CD4-positive, alpha-beta T cell treated with Interleukin-4 for 4 hours (primary cell): ENCODE measurements at places on chromosomes 13 and 19.
A peak's percentile ranks its signal among the peaks of the same experiment; 100 is the strongest.

- DNase-seq: no peak
These were observed 128.3 kb downstream of the ATP11A start for GRCh38 chr13:112818040-112818697.

GRCh38 chr19:24178207-24178606 is 91.2 kb downstream of the ZNF254 start:
- no peak for DNase-seq

- DNase-seq: peak; percentile 91
These were observed at the start of gene TRMT1 for GRCh38 chr19:13116282-13117175. Gene TRMT1 (minus strand): TSS chr19:13116740. CDS start chr19:13116399, 341 bp downstream.

GRCh38 chr13:76886292-76887075 is at the start of gene KCTD12:
Gene KCTD12 (minus strand): TSS chr13:76886405. CDS start chr13:76886148, 257 bp downstream.
- DNase-seq: peak; percentile 81

GRCh38 chr19:10424011-10424637 is 3.8 kb downstream of the PDE4A start:
- peak; percentile 42 for DNase-seq

- no peak for DNase-seq
These were observed 2.1 kb downstream of the NECTIN2 start for GRCh38 chr19:44848036-44848811.

GRCh38 chr19:45200568-45200967 is 22.0 kb downstream of the BLOC1S3 start:
- DNase-seq: no peak

GRCh38 chr13:40152145-40152544 is 496.7 kb downstream of the COG6 start:
- DNase-seq: no peak

DNA sequence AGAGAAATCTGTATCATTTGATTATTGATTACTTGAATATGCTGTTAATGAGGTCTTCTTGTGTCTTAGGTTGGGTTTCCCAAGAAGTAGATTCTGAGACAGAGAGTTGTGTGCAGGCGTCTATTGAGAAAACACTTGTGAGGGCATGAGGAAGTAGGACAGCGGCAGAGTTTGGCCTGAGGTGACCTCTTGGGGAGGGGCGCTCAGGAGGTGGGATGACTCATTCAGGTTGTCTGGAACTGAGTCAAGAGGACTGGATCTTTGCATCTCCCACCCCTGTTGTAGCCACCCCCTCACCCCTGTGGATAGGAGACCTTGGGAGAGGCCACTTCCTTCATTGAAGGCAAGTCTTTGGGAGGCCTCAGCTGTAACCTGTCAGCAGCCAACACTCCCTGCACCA is 35.2 kb upstream of the WDFY2 start:
- no peak for DNase-seq

DNA sequence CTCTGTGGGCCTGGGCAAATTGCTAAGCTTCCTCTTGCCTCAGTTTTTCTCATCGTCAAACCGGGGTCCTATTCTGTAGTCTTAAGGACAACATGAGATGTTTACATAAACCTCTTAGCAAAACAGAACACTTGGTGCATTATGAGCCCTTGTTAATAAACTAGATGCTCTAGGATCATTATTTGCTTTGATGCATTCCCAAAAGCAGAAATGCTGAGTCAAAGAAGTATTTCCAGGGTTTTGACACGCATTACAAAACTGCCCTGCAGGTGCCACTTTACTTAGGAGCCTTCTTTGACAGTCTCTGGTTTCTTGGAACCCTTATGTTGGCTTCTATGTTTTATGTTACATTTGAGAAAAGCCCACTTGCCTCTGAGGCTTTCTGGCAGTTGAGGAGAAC is 12.1 kb downstream of the AKAP11 start:
- no peak for DNase-seq

DNA sequence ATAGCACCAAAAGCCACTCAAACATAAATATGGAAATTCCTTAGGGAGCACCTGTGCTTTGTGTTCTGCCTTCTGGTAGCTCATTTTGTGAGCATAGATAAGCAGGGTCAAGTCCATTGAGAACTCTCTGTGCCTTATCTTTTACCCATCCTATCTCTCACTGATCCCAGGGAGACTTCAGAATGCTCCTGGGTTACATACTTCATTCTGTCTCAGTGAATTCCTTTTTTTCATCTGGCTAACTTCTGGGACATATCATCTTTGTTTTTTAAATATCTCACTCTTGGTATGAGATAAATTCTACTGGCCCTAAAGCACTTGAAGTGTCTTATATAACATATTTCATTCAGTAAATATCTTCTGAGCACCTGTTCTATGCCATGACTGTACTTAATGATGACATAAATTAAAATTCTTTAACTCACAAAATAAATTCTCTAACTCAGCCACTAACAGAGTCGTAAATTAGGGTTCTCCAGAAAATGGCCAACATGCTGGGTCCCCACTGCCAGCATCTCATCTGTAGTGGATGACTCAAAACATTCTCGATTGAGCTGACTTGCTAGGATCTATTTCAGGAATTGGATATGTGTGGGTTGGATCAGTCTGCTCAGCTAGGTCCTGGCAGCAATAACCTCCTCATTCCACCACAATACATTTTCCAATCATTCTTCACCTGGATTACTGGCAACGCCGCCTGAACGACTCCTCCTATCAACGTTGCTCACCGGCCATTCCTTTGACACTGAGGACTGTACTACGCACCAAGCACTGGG is 170.2 kb downstream of the FOXO1 start:
- no peak for DNase-seq

- DNase-seq: no peak
These were observed 329.7 kb downstream of the NDFIP2 start for GRCh38 chr13:79810669-79811068.

DNA sequence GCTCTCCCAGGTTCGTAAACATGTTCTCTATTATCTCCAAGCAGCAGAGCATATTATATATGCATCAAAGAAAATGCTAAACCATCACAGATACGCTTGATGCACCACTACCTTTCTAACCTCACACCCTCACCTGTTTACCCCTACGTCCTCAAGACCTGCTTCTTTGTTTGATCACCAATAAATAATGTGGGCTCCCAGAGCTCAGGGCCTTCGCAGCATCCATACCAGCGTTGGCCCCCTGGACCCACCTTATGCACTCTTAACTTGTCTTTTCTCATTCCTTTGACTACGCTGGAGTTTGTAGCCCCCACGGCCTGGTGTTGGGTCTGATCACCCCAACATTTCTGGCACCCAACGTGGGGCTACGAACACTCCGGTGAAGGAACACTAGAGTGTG is 10.0 kb upstream of the ZNF443 start:
- DNase-seq: no peak

DNA sequence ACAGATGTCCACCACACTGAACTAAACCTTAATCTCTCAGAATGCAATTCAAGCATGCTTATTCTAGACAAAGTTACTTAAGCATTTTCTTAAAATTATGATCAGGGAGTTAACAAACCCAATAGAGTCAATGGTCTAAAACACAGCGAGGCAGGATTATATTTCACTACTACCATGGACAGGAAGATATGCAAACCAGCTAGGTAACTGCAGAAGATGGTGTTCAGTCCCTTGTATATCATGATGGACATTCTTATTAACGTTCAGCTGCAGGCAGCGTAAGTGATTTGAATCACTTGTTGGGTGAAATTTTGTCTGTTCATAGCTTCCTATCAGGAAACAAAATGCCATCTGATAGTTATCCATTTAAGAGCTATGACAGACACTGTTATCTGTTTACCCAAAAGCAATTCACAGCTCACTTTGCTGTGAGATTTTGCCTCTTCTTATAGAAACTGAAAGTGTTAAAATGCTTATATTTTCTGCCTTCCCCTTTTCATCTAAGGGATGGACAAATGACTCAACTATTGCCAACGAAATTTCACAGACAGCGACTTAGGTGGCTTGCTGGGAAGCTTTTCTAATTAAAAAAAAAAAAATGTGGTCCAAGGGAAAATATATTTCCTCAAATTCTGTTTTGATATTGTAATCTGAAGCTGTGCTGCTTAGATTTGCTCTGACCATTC is 591.9 kb downstream of the DACH1 start:
- no peak for DNase-seq

DNA sequence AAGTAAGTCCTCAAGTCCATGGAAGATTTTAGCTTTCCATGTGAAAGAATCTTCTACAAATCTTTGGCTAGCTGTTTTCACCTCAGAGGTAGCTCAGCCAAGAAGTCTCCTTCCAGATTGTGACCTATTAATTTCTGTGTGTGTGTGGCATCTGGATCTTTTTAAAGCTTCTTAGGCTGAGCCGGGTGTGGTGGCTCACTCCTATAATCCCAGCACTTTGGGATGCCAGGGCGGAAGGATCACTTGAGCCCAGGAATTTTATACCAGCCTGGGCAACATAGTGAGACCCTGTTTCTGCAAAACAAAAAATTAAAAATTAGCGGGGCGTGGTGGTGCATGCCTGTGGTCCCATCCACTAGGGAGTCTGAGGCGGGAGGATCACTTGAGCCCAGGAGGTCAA is 13.4 kb upstream of the SLC44A2 start:
- no peak for DNase-seq

DNA sequence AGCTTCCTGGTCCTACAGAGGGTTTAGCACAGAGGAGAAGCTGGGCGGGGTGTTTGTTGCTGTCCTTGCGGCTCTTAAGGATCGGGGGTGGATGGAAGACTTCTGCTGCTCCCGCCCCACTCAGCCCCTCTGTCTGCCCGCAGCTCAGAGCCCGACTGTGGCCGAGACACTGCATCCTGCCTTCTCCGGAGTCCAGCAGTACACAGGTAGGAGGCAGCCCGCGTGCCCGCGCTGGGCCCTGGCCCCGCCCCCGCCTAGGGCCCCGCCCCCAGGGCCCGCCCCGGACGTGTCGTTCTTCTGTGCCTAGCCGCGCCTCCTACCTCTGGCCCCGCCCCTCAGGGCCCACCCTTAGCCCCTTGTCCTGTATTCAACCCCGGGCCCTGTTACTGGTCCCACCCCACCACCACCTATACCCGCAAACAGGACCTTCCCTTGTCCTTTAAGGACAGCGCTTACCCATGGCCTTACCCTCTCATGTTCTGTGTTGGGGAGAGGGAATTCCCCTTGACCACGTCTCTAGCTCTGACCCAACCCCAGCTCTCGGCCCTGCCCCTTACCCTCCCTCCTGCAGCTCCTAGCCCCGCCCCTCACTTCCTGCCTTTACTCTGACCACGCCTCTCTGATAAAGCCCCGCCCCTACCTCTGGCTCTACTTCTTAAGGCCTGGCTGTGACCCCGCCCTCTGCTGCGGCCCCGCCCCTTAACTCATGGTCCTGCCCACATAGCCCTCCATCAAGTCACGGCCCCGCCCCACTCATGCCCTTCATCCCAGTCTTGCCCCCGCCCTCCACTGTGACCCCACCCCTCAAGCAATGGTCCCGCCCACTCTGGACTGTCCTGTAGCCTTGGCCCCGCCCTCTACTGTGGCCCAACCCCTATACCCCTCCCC is 60.5 kb downstream of the CELF5 start:
- DNase-seq: peak; percentile 26

DNA sequence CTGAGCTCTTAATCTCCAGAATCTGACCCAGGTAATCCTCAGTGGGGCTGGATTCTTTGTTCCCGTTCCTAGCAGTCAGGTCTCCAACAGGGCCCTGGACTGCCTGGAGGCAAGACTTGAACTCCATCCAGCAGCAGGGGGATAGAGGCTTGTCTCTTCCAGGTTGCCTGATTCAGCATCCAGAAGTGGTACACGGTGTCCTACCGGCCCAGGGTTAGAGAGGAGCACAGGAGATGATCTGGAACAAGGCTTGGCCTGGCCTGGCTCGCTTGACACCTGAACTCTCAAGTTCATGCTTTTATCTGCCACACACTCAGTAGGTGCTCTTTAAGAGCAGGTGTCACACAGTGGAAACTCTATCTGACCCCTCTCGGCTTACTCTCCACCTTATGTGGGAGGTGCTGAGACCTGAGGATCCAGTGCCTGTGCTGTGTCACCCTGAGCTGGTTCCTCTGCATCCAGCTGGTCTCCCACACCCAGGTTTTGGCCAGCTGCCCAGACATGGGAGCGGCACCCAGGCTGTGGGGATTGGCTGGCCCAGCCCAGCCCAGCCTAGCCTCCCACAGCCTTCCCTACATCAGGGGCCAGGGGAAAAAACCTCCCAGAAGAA is at the start of gene CYP4F3:
CYP4F3 (plus strand) TSS at position 604 of the 610 bp plus-strand sequence. CDS start 519 bp downstream, outside the sequence.
- no peak for DNase-seq

DNA sequence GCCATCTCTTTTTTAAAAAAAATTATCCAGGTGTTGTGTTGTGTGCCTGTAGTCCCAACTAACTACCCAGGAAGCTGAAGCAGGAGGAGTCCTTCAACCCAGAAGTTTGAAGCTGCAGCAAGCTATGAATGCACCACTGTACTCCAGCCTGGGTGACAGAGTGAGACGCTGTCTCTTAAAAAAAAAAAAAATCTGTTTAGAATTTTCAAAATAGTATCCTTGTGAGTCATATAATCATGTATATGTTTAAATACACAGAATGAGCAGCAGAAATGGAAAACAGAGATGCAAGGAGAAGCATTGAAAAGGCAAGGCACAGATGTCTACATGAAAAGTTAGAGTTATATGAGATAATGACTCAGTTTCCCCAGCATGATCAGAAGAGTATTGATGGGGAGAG is 31.2 kb downstream of the SYDE1 start:
- no peak for DNase-seq

GRCh38 chr19:8304841-8305621 is 3.1 kb downstream of the CD320 start:
- no peak for DNase-seq

DNA sequence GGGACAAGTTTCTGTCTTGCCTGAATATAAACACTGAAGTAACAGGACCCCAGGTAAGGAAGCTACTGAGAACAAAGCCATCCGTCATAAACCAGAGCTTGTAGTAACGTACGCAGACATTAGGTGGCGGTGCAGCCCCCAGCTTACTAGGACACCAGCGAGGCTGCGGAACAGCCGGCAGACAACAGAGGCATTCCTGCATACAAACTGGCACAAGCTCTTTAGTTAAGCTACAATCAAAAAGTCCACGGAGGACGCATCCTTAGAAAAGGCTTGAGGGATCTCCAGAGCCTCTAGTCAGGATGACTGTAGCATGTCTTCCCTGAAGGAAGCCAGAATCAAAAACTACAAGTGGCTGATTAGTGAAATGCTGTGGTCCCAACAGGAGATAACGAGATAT is 26.2 kb downstream of the ZNF160 start:
- no peak for DNase-seq

DNA sequence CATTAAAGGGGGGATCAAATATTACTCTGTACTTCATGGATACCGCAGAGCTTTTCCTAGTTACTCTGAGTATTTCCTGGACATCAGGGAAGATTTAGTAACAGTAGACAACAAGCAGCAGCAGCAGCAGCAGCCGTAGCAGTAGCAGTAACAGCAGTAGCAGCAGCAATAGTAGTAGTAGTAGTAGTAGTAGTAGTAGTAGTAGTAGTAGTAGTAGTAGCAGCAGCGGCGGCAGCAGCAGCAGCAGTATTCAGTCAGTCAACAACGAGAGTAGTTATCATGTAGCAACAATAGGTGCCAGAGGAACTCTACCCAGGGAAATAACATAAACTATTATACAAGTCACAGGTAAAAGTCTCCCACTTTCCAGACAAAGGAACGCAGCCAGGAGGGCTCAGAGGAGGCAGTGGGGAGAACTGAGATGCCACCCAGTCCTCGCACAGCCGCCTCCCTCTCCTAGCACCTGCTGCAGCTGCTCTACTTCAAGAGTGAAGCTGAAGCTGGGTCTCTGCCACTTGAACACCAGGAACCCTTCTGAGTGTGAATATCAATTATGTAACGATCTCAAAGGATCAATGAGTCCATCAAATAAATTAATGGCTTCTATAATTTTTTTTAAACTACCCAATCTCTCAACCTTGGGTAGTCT is 1.3 kb upstream of the DOCK9 start:
- no peak for DNase-seq
